ENCODE measurements at places on chromosomes 11 and 22.

GRCh38 chr11:135022454-135022853 lies 610.4 kb upstream of the B3GAT1 start:
- no peak for DNase-seq

- DNase-seq = no peak
Observed at GRCh38 chr22:31344578-31345330, 1.4 kb downstream of the PATZ1 start.

GRCh38 chr11:102749101-102749722 lies 24.5 kb upstream of the MMP8 start:
- no peak for DNase-seq

DNA sequence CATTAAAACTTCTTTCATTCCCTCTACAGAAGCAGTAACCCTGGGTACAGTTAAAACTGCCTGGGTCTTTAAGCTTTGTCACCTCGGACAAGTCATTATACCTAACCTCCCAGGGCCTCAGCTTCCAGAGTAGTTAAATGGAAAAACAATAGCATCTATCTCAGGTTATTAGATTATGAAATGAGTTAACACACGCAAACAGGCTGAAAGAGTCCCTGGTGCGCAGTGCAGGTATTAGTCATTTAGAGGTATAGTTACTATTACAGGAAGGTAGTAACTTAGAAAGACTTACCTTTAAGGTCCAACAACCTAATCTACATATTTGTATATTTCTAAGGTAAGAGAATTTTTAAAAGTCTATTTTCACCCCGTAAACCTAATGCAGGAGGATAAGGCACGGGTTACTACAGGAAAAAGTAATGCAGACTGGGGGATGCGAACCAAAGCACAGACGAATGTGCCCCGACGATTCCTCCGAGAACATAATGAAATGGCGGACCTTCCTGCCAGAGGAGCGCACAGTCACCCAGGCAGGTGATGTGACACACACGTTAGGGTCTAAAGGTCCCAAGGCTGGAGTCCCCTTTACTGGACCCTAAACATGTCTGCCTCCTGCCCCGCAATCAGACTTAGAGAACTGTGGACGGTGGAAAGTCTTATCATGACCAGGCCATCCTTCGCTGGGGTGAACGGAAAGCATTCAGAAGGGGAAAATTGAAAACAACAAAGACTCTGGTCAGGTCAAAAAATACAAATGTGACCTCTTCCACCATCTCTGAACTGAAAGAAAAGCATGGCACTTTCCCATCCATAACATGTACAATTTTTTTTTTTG lies 1.3 kb downstream of the NAP1L4 start:
- no peak for DNase-seq

DNA sequence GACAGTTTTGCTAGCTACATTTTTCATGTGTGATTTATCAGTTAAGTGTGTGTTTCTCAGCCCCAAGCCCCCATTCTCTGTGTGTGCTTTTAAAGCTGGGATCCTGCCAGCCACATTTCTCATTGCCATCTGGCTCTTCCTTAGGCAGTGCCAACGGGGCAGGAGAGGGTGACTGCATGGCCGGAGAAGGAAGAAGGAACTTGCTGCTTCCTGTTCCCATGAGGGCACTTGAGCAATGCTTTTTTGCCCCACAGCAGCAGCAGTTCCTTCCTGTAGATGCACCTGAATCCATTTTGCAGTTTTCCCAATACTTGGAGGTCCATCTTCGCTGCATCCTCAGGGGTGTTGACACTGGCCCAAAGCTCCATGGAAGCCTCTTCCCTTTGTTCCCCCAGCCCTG lies 37.5 kb downstream of the TNRC6B start:
- no peak for DNase-seq

DNA sequence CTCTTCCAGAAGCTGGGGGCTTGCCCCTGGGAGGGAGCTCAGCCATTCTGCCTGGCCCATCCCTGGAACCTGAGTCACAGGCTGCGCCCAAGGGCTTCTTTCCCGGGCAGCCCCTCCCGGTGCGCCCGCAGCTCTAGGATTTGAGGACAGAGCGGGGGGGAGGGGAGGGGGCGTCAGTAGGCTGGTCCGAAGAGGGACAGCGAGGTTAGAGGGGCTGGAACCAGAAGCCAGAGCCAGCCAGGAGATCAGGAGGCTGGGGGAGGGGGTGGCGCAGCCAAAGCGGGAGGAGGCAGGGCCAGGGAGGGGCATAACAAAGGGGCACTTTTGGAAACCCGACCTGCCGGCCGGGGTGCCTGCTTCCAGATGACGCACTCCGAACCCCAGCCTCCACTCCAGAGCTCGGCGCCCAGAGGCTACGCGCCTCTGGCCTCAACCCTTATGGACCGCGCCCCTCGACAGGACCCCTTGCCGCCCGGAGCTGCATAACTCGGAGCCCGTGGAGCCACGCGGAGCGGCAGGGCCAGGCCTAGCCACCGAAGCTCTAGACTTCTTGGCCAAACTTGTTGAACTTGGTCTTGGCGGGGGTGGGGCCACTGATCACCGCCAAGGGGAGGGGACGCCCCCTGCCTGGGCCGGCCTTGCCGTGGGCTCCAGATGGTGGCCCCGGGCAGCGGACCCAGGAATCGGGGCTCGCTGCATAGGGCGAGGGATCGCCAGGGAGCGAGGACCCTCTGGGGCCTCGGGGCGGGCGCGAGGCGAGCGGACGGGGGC lies 744 bp downstream of the PACSIN3 start:
- no peak for DNase-seq

DNA sequence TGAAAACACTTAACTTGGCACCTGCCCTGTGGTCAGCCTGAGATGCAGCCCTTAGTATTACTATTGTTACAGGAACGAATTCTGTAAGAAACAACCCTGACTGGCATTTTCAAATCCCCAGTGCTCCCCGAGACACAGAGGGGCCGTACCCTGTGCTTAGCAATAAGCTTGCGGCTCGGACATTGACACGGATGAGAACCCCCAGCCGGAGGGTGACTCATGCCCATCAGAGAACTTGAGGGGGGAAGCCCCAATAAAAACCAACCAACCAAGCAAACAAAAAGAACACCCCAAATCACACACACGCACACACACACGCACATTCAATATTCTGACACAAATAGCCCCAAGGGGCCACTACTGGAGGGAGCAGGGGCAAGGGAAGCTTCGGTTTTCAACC lies 63.8 kb downstream of the SHISAL1 start:
- no peak for DNase-seq

DNA sequence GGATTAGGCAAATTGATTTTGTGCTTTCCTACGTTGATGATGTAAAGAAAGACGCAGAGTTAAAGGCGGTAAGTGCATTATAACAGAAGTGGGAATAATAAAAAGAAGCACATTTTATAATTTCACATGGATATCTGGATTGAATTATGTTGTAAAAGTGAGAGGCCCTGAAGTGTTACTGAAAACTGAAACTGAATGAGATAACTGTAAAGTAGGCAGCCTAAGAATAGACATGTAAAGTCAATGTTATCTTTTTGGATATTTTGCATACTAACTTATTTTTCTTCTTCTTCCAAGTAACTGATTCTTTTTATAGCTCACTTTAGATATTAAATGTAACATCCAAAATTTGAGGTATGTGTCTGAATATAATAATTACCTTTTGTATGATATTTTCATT lies 28.3 kb downstream of the ANO5 start:
- no peak for DNase-seq

GRCh38 chr11:61539831-61540357 lies 31.3 kb downstream of the LRRC10B start:
- DNase-seq = no peak

Measured in GM19239 (cell line).